Tracheal epithelial cell (primary cell): ENCODE measurements at places on chromosomes 11 and 22. TPM values are rescaled to one million over a fixed set of nuclear protein-coding genes. Genes with fewer than 3 reads are reported as not detected.

The TCN1 gene
- 3.9 and 14.9 TPM in 2 replicates for total RNA-seq

The OR51A4 gene
- total RNA-seq: not detected in 2 replicates

The LAMTOR1 gene
- 81.2 and 103 TPM in 2 replicates for total RNA-seq

The FOLR1 gene
- 2.1 and 5.3 TPM in 2 replicates for total RNA-seq

The HOATZ gene
- not detected in 2 replicates for total RNA-seq

The INTS4 gene
- total RNA-seq: 22.2 and 28.6 TPM in 2 replicates

The MMP13 gene
- not detected in 2 replicates for total RNA-seq

The TIGD3 gene
- under 0.01 and 0.43 TPM in 2 replicates for total RNA-seq

The P2RY6 gene
- 0.21 and 0.96 TPM in 2 replicates for total RNA-seq

The CCDC157 gene
- total RNA-seq: under 0.01 and 0.72 TPM in 2 replicates

The TYR gene
- not detected in 2 replicates for total RNA-seq
